ENCODE measurements at places on chromosomes 11 and 22.

GRCh38 chr11:61480994-61481335, 27.6 kb upstream of the LRRC10B start:
- no peak overlapping the region for H3K27ac ChIP-seq
- no peak overlapping the region for H3K4me3 ChIP-seq
- peaks cover 8% of the 10 kb centered on the region for H3K4me1 ChIP-seq

DNA sequence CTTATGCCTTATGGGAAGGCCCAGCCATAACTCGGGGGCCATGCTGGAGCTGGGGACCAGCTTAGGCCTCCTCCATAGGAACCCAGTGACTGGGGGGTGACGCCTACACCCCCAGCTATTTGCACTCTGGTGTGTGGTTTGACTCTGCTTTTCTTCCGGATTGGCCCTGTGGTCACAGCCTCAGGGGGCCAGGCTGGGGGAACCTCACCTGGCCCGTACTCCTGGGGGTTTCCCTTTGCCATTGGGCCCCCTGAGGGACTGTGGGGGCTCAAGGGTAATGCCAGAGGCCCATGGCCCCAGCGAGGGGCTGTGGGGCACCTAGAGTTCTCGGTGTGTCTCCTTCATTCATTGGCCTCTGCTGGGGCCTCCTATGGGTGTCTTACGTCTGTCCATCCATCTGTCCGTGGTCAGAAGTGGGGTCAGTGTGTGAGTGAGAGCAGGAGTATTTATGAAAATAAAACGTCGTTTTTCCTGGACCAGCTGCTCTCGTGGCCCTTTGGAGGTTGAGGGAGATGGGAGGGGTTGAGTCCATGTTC, 6.3 kb upstream of the SH3BP1 start:
- peaks cover 49% of the 10 kb centered on the region for H3K4me1 ChIP-seq
- H3K36me3 ChIP-seq: peaks cover 6% of the 10 kb centered on the region
- peak overlapping the region; percentile 80 for H3K27ac ChIP-seq

DNA sequence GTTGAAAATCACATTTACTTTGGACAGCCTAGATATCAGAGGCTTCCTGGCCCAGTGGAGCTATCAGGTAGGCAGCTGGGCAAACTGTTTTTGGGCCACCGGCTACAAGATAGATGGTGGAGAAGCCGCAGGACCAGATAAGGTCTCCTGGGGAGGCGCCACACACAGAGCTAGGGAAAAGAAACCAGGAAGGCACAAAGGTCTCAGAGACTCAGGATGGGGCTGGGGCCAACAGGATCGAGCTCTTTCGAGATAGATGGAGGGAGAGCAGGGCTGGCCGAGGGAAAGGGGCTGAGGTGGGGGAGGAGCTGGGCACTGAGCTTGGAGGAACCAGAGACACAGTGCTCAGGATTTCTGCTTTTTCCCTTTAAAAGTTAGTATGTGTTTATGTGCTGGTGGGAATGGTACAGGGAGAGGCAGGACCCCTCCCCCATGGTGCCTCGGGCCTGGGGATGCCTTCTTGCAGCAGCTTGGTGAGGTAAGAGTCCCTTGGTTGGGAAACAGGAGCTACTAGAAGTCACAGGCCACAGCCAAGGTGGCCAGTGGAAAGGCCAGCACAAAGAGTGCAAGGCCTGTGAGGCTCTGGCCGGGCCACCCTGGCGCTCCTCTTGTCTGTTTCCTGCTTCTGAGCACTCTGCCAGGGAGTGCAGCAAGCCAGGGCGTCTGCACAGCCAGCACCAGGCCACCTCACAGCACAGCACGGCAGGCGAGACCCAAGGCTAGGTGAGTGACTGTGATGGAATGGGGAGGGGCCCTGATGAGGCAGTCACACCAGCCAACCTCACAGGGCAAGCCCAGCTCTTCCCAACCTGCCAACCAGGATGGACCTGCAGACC, 11.5 kb upstream of the NAP1L4 start:
- no peak for DNase-seq
- no peak overlapping the region for H3K4me3 ChIP-seq
- peaks cover 28% of the 10 kb centered on the region for H3K4me1 ChIP-seq
- no peak overlapping the region for H3K27ac ChIP-seq
- H3K36me3 ChIP-seq: peaks cover 25% of the 10 kb centered on the region
- no peaks in the 10 kb centered on the region for H3K27me3 ChIP-seq

- no peaks in the 10 kb centered on the region for H3K27me3 ChIP-seq
- H3K4me1 ChIP-seq: peaks cover 8% of the 10 kb centered on the region
- no peak overlapping the region for H3K27ac ChIP-seq
Measured at GRCh38 chr11:94402355-94402754, 1.1 kb upstream of the GPR83 start.

DNA sequence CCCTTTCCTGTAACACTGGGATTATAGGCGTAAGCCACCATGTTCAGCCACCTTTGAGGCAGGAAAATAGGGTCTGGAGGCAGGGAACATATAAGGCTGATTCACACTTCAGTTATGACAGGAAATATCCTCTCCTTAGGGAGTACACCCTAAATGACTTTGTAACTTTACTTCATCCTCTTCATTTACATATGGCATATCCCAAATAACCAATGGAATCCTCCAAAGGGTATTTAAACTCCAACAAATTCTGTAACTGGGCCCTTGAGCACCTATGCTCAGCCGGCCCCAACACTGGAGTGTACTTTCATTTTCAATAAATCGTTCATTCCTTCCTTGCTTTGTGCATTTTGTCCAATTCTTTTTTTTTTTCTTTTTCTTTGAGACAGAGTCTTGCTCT, 1.6 kb upstream of the KAT5 start:
- H3K4me3 ChIP-seq: no peak overlapping the region
- peaks cover 15% of the 10 kb centered on the region for H3K36me3 ChIP-seq
- DNase-seq: no peak
- H3K27ac ChIP-seq: no peak overlapping the region
- peaks cover 5% of the 10 kb centered on the region for H3K4me1 ChIP-seq

GRCh38 chr22:46079861-46080821, 70.2 kb upstream of the PPARA start:
- no peaks in the 10 kb centered on the region for H3K27me3 ChIP-seq
- H3K4me1 ChIP-seq: peaks cover 59% of the 10 kb centered on the region
- H3K36me3 ChIP-seq: no peaks in the 10 kb centered on the region
- no peak for DNase-seq
- peak overlapping the region; percentile 22 for H3K4me3 ChIP-seq
